Stimulated activated CD4-positive, alpha-beta T cell treated with anti-CD3 and anti-CD28 coated beads, TNF-alpha, amount 100 ng/mL, for 24 hours (primary cell): ENCODE measurements at places on chromosomes 5 and 9.

DNA sequence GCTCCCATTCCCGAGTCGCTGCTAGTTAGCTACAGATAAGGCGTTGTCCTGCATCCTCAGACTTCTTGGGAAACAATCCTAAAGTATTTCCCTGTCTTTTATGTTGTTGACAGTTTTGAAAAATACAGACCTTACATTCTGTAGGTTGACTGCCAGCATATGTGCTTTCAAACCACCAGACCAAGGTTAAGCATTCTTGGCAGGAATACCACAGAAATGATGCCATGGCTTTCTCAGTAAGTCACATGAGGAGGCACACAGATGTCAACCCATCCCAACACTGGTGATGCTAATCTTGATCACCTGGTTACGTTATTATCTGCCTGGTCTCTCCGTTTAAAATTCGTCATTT lies 871 bp downstream of the GLE1 start:
- DNase-seq = no peak

- DNase-seq = no peak
Observed at GRCh38 chr9:112382501-112383364, 2.8 kb downstream of the HSDL2 start.

GRCh38 chr9:90842996-90843395 lies 41.4 kb downstream of the SYK start:
- no peak for DNase-seq

GRCh38 chr5:115389034-115389798 lies 92.8 kb upstream of the CCDC112 start:
- no peak for DNase-seq

DNA sequence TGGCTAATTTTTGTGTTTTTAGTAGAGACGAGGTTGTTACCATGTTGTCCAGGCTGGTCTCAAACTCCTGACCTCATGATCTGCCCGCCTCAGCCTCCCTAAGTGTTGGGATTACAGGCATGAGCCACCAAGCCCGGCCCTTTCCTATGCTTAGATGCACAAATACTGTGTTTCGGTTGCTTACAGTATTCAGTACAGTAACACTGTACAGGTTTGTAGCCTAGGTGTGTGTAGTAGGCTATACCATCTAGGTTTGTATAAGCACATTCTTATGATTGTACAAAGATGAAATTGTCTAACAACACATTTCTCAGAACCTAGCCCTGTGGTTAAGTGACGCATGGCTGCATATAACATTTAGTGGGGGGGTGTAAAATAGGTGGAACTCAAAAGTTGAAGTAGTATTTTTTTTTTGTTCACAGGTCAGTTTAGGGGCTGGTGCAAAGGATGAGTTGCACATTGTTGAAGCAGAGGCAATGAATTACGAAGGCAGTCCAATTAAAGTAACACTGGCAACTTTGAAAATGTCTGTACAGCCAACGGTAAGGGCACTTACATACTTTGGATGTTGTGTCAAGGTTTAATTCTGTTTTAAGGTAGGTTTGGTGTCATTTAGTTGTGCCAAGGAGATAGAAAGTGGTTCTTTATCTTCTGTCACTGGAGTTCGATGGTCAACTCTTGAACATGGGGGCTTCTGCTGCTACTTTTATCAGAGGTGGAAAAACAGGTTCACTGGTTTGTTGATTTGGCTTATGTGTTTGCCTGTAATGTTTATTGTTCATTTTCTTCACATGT lies 3.4 kb downstream of the NPM1 start:
- DNase-seq = no peak
